ENCODE measurements at places on chromosomes 1 and 21.

DNA sequence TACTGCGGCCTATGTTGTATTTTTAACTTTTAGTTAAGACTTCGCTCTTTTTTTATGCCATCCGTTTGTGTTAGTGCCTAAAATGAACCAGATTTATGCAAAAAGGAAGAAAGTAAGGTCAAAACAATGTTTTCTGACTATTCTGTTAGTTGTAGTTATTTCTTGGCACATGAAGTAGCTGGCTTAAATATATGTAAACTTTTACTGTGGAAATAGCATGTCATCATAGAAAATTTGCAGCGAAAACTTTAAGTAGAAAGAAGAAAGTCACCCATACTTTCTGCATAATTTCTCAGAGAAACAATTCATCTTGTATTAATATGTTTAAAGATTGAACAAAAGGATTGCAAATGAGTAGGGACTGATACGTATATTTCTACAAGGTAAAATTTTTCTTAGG lies 106.4 kb downstream of the NEK7 start:
- no peak overlapping the region for H3K4me3 ChIP-seq
- no peaks in the 10 kb centered on the region for H3K36me3 ChIP-seq
- H3K27me3 ChIP-seq = no peaks in the 10 kb centered on the region
- no peak overlapping the region for H3K27ac ChIP-seq

DNA sequence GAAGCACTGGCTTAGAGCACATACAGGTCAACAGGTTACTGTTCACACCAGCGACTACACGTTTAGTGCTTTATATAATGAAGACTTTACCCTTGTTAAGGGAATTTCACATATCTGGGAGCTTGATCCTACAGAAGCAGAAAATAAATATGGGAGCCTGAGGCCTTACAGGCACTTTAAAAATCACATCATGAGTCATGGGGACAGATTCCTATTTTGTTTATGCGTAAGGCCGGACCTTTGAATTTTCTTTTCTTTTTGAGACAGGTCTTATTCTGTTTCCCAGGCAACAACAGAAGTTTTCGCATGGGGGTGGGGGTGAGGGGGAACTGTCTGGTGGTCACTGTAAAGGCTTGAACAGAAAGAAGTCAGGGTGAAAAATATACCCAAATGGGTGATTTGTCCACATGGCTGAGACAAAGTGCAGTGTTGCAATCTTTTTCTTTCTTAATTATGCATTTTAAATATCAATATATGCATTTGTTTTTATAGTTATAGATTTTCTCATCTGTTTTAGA lies 276.7 kb downstream of the KCNH1 start:
- no peaks in the 10 kb centered on the region for H3K36me3 ChIP-seq
- no peaks in the 10 kb centered on the region for H3K27me3 ChIP-seq
- no peak for DNase-seq
- no peak overlapping the region for H3K27ac ChIP-seq
- H3K4me1 ChIP-seq = no peaks in the 10 kb centered on the region

GRCh38 chr1:181083842-181084605 lies 4.5 kb upstream of the IER5 start:
- 0 out of 2 replicates have a peak overlapping the region, but pooled peaks have one; percentile 4 for H3K27ac ChIP-seq
- H3K36me3 ChIP-seq = no peaks in the 10 kb centered on the region
- no peak overlapping the region for H3K4me3 ChIP-seq
- no peak for DNase-seq
- H3K4me1 ChIP-seq = peaks cover 19% of the 10 kb centered on the region
- no peaks in the 10 kb centered on the region for H3K27me3 ChIP-seq

DNA sequence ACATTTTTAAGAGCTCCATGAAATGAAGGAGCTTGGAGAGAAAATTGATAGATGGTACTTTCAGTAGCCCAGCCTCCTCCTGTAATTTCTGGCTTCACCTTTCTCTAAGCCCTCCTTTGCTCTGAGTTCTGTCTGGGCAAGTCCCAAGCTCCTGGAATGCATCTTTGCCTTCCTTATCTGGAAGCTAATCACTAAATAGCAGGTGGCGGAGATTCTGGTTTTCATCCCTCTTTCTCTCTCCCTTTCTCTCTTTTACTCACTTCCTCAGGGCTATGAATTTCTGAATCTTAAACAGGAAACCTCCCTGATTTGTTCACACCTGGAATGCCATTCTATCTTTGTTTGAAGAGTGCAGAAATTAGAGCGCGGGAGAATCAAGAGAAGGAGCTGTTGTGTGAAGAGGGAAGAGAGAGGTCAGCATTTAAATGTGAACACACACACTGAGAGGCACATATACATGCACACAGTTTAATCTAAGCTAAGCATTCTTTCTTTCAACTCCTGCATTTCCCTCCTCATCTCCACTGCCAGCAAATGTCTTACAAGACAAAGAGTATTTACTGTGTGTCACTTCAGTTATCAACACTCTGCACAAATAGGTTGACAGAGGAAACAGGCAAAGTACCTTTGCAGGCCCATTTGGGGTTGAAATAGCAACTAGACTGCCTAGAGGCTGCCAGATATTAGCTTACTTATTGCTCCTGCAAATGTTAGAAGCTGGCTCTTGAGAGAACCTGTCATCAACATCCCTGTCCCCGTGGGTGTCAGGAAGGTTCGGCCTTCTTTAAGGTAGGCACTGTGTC lies 199.4 kb upstream of the CAMK1G start:
- no peaks in the 10 kb centered on the region for H3K27me3 ChIP-seq
- H3K36me3 ChIP-seq = no peaks in the 10 kb centered on the region
- no peak overlapping the region for H3K4me3 ChIP-seq
- H3K4me1 ChIP-seq = peaks cover 69% of the 10 kb centered on the region
- peak; percentile 90 for DNase-seq
- H3K27ac ChIP-seq = peak overlapping the region; percentile 77

DNA sequence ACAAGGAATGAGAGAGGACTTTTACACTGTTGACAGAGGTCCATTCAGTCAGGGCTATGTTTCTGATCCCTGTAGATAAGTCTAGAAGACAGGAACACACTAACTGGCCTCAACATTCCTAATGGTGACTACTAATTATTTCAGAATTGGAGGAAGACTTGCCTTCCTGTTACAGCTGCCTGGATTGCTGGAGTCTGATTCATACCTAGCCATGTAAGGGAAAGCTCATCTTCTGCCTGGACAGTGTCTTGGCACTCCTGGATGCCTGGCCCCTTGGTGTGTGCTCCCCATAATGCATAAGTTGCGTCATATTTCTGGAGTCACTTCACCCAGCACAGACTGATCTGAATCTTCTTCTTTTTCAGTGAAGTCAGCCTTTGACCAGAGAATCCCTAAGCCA lies 326.0 kb upstream of the RUNX1 start:
- no peak overlapping the region for H3K4me3 ChIP-seq
- no peaks in the 10 kb centered on the region for H3K4me1 ChIP-seq
- no peak overlapping the region for H3K27ac ChIP-seq
- no peaks in the 10 kb centered on the region for H3K36me3 ChIP-seq

GRCh38 chr1:26044971-26045721 lies 772 bp downstream of the SLC30A2 start:
- H3K27me3 ChIP-seq = peaks cover 8% of the 10 kb centered on the region
- no peak overlapping the region for H3K27ac ChIP-seq
- H3K4me1 ChIP-seq = no peaks in the 10 kb centered on the region
- DNase-seq = no peak

GRCh38 chr1:162204129-162204822 lies 134.8 kb downstream of the NOS1AP start:
- no peak for DNase-seq
- no peaks in the 10 kb centered on the region for H3K36me3 ChIP-seq
- no peak overlapping the region for H3K4me3 ChIP-seq
- no peak overlapping the region for H3K27ac ChIP-seq
- peaks cover 42% of the 10 kb centered on the region for H3K4me1 ChIP-seq

- H3K4me3 ChIP-seq = no peak overlapping the region
- no peaks in the 10 kb centered on the region for H3K27me3 ChIP-seq
- H3K27ac ChIP-seq = no peak overlapping the region
- DNase-seq = no peak
- peaks cover 40% of the 10 kb centered on the region for H3K4me1 ChIP-seq
- H3K36me3 ChIP-seq = no peaks in the 10 kb centered on the region
These were observed 2.4 kb downstream of the CAPN9 start for GRCh38 chr1:230749635-230750034.

DNA sequence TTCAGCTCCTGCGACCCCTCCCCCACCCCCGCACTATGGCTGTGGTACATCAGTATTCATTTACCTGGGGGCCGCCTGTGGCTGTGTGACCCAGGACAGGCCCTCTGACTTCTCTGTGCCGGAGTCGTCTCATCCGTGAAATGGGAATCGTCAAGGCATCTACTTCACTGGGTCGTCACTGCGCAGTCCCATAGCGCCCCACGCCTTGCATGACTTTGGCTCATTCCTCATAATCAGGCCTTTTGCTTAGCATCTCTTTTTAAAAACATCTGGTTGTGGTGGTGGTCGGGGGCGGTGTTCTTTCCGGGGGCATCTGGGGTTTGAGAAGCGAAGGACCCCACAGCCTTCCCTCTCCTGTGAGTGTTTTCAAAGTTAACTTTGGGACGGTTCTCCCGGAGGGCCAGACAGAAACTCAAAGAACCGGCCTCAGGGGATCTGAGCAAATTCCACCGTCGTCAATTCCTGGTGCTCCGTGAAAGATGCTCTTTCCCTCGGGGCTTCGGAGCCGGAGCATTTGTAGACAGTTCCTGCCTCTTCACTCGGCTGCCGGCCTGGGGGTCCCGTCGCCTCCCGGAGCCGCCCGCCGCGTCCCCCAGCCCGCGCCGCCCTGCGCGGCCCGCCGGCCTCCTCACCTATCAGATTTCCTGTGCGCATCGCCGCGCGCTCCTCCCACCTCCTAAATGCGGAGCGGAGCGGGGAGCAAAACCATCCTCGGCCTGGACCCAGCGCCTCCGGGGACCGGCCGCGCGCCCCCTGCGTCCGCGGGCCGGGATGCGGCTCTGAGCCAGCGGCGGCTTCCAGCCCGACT lies at the start of gene B3GALT5:
B3GALT5 (plus strand) TSS at position 708 of the 808 bp plus-strand sequence. CDS start 47,620 bp downstream, outside the sequence.
- DNase-seq = no peak
- H3K27me3 ChIP-seq = peaks cover 3% of the 10 kb centered on the region
- no peaks in the 10 kb centered on the region for H3K4me1 ChIP-seq
- no peak within 1 kb of the TSS for H3K4me3 ChIP-seq
- H3K36me3 ChIP-seq = no peaks in the 10 kb centered on the region

DNA sequence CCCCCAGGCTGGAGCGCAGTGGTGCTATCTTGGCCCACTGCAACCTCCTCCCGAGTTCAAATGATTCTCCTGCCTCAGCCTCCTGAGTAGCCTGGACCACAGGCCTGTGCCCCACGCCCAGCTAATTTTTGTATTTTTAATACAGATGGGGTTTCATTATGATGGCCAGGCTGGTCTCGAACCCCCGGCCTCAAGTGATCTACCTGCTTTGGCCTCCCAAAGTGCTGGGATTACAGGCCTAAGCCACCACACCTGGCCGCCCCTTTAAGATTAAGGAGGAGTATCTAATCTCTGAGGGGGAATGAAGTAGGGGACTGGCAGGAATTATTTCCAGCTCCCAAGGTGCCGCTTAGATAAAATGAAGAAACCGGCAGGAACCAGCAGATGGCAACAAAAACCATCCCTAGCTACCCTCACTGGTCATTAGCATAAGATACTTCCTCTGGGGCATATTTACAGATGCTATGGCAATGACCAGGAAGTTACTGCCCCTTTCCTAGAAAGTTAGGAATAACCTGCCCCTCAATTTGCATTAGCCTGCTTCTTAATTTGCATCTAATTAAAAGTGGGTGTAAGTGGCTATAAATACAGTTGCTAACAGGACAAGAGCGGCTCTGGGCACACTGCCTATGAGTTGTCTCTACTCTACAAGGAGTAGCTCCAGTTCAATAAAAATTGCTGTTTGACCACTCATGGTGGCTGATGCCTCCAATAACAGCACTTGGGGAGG lies 7.1 kb upstream of the NSUN4 start:
- no peak overlapping the region for H3K27ac ChIP-seq
- peaks cover 2% of the 10 kb centered on the region for H3K4me1 ChIP-seq
- H3K36me3 ChIP-seq = no peaks in the 10 kb centered on the region
- H3K4me3 ChIP-seq = no peak overlapping the region

DNA sequence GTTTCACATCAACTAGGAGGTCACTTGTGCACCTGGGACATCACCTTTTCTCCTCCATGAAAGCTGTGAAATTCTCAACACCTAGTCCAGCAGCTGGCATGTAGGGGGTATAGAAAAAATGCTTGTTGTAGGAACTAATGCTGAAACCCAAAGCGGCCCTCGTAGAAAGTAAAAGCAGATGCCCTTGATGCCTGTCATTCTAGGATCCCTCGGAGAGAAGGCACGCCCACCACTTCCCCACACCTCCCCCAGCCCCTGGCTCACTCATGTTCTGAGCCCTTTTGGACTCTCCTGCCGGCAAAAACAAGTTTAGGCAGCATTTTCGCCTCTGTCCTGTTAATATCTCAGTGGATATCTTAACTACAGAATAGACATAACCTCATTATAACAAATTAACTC lies 36.5 kb downstream of the RIPK4 start:
- H3K27me3 ChIP-seq = no peaks in the 10 kb centered on the region
- H3K4me1 ChIP-seq = peaks cover 60% of the 10 kb centered on the region
- no peak overlapping the region for H3K4me3 ChIP-seq
- H3K36me3 ChIP-seq = no peaks in the 10 kb centered on the region

- peak; percentile 41 for DNase-seq
- H3K27me3 ChIP-seq = no peaks in the 10 kb centered on the region
- peak overlapping the region; percentile 87 for H3K27ac ChIP-seq
- H3K4me1 ChIP-seq = peaks cover 72% of the 10 kb centered on the region
These were observed 2.1 kb downstream of the F3 start for GRCh38 chr1:94539496-94539895.

GRCh38 chr1:206768472-206769303 lies 1.9 kb upstream of the IL19 start:
- no peak overlapping the region for H3K27ac ChIP-seq
- DNase-seq = no peak
- no peaks in the 10 kb centered on the region for H3K4me1 ChIP-seq
- H3K4me3 ChIP-seq = no peak overlapping the region
- H3K27me3 ChIP-seq = peaks cover 9% of the 10 kb centered on the region
